ENCODE measurements at places on chromosomes 7 and 10. TPM values are rescaled to one million over a fixed set of nuclear protein-coding genes. Genes with fewer than 3 reads are reported as not detected.

MYL10 gene
- total RNA-seq = not detected

GIMAP5 gene
- total RNA-seq = 0.51 TPM

CCDC126 gene
- total RNA-seq = 10.3 TPM

- H3K27ac ChIP-seq = no peak overlapping the region
- H3K4me1 ChIP-seq = peaks cover 4% of the 10 kb centered on the region
- no peak overlapping the region for H3K4me3 ChIP-seq
- 0 out of 2 replicates have a peak, but pooled peaks cover 3% of the 10 kb centered on the region for H3K27me3 ChIP-seq
- no peak for DNase-seq
Measured at GRCh38 chr7:7104314-7104698, 78.0 kb upstream of the C1GALT1 start.

GRCh38 chr10:100923580-100923979, 10.8 kb downstream of the SLF2 start:
- H3K4me1 ChIP-seq = no peaks in the 10 kb centered on the region
- DNase-seq = no peak
- H3K27me3 ChIP-seq = no peaks in the 10 kb centered on the region
- peaks cover 62% of the 10 kb centered on the region for H3K36me3 ChIP-seq

- H3K27me3 ChIP-seq = no peaks in the 10 kb centered on the region
- H3K36me3 ChIP-seq = no peaks in the 10 kb centered on the region
- no peak for DNase-seq
- H3K4me1 ChIP-seq = no peaks in the 10 kb centered on the region
- H3K27ac ChIP-seq = no peak overlapping the region
- H3K4me3 ChIP-seq = no peak overlapping the region
Measured at GRCh38 chr10:1661859-1662437, 75.4 kb downstream of the ADARB2 start.

DNA sequence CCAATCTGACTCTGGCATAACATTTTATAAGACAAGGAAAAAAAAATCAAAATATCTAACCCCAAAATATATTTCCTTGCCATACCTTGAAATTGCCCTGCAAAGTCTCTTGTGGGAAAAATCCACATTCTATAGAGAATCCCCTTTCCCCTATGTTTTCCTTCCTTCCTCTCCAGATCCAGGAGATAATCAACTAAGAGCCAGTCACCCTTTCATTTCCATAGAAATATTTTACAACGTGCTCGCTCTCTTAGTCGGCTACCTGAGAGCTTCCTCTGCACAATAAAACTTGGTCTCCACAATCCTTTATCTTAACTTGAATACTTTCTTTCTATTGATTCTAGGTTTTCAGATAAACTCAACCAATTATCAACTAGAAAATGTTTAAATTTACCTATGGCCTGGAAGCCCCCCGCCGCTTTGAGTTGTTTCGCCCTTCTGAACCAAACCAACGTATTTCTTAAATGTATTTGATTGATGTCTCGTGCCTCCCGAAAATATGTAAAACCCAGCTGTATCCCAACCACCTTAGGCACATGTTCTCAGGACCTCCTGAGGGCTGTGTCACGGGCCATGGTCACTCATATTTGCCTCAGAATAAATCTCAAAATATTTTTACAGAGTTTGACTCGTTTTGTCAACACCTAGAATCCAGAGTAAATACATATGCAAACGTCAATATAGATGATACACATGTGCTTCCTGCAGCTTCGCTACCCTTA, 869 bp downstream of the PSAP start:
- peak overlapping the region; percentile 78 for H3K4me3 ChIP-seq
- peaks cover 46% of the 10 kb centered on the region for H3K4me1 ChIP-seq
- H3K27ac ChIP-seq = peak overlapping the region; percentile 96
- no peaks in the 10 kb centered on the region for H3K36me3 ChIP-seq
- no peak for DNase-seq
- no peaks in the 10 kb centered on the region for H3K27me3 ChIP-seq

DNA sequence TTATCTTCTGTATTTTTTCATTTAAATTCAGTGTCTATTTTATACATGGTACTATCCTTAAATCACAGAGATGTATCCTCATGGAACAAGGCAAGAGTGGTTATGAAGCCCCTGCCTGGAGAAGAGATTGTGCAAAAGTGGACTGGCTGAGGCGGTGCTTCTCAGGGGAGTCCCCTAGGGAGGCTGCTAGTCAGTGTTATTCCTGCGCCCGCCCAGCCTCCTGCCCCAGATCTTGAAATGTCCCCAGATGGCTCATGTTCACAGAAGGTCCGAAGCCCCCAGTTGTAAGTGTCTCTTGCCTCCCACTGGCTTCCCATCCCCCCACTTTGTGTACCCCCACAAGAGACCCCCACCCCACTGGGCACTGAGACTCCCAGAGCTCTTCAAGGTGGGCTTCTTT, 366.9 kb downstream of the TNS3 start:
- H3K27me3 ChIP-seq = peaks cover 14% of the 10 kb centered on the region
- no peak overlapping the region for H3K4me3 ChIP-seq
- no peaks in the 10 kb centered on the region for H3K36me3 ChIP-seq
- no peak overlapping the region for H3K27ac ChIP-seq
- DNase-seq = no peak
- H3K4me1 ChIP-seq = no peaks in the 10 kb centered on the region

- H3K4me1 ChIP-seq = no peaks in the 10 kb centered on the region
- no peak overlapping the region for H3K4me3 ChIP-seq
- no peaks in the 10 kb centered on the region for H3K36me3 ChIP-seq
- H3K27me3 ChIP-seq = no peaks in the 10 kb centered on the region
- no peak for DNase-seq
- H3K27ac ChIP-seq = no peak overlapping the region
Measured at GRCh38 chr10:7108141-7108540, 302.7 kb downstream of the SFMBT2 start.

DNA sequence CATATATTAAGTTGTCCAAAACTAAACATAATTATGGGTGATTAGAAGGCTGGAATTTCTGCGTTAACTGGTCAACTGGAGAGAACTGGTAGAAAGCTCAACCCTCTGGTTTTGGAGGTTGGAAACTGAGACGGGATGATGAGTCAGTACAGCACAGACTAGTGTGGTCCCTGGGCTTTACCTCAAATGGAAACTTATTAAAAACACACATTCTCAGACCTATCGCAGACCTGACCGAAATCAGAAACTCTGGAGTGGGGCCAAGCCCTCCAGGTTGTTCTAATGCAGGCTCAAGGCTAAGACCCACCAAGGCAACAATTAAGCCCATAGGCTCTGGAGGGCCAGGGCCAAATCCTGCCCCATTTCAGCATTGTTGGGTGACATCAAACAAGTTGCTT, 136.9 kb downstream of the KCNMA1 start:
- no peak for DNase-seq
- H3K27me3 ChIP-seq = no peaks in the 10 kb centered on the region
- H3K36me3 ChIP-seq = no peaks in the 10 kb centered on the region

GRCh38 chr10:129719889-129720590, 244.0 kb downstream of the EBF3 start:
- no peaks in the 10 kb centered on the region for H3K4me1 ChIP-seq
- H3K36me3 ChIP-seq = no peaks in the 10 kb centered on the region
- no peak overlapping the region for H3K27ac ChIP-seq
- no peak overlapping the region for H3K4me3 ChIP-seq
- no peaks in the 10 kb centered on the region for H3K27me3 ChIP-seq
- DNase-seq = no peak

DNA sequence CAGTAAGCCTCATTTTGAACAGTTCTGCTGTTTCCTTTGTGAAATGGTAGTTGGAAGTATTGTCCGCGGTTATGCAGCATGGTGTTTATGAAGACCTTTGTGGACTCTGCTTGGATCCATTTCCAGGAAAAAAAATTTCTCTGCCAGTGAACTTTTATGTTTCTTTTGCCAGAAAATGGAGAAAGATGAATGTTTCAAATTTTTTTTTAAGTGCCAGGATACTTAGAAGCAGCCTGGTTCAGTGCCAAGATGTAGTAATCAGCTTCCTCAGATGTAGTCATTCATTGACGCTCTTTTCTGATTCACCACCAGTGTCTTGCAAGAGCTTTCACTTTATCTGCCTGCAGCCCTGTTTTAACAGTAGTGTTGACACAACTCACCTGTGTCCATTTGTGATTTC, 258.2 kb downstream of the SDK1 start:
- peak; percentile 83 for DNase-seq
- H3K27me3 ChIP-seq = no peaks in the 10 kb centered on the region
- H3K4me1 ChIP-seq = peaks cover 24% of the 10 kb centered on the region
- H3K36me3 ChIP-seq = no peaks in the 10 kb centered on the region

DNA sequence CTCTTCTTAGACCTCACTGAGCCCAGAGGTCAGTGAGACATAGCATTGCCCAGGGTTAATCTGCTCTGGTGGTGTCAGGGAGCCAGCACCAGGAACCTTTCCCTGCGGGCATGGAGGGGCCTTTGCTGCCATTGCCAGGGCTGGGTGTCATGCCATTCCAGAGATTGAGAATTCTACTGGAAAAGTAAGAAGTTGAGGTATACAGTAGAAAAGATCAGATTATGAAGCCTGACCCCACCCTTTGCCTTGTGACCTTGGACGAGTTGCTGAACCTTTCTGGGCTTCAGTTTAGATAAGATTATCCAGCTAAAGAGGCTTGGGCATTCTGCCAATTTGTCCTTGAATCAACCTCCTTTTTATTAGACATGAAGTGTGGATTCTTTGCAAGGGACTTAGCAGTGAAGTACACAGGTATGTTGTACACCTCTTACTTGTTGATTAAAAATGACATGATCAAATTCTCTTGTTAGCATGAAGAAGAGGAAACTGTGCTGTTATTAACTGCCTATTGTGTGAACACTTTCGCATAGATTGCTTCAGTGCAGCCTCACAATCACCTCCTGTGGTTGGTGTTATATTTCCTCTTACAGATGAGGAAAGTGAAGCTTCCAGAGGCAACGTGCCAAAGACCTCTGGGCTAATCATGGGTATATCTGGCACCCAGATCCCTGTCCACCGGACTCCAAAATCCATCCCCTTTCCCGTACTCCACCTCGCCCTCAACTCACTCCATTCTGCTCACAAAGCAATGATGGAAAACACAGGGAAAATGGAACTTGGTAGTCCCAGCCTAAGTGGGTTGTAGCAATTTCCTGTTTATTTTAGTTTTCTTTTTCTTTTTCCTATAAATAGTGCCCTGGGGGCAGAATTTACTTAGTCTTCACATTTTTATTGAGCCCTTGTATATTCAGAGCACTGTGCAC, 151.3 kb downstream of the CAMK1D start:
- no peak overlapping the region for H3K4me3 ChIP-seq
- H3K27me3 ChIP-seq = no peaks in the 10 kb centered on the region
- H3K27ac ChIP-seq = no peak overlapping the region
- no peaks in the 10 kb centered on the region for H3K36me3 ChIP-seq
- no peak for DNase-seq
- no peaks in the 10 kb centered on the region for H3K4me1 ChIP-seq

DNA sequence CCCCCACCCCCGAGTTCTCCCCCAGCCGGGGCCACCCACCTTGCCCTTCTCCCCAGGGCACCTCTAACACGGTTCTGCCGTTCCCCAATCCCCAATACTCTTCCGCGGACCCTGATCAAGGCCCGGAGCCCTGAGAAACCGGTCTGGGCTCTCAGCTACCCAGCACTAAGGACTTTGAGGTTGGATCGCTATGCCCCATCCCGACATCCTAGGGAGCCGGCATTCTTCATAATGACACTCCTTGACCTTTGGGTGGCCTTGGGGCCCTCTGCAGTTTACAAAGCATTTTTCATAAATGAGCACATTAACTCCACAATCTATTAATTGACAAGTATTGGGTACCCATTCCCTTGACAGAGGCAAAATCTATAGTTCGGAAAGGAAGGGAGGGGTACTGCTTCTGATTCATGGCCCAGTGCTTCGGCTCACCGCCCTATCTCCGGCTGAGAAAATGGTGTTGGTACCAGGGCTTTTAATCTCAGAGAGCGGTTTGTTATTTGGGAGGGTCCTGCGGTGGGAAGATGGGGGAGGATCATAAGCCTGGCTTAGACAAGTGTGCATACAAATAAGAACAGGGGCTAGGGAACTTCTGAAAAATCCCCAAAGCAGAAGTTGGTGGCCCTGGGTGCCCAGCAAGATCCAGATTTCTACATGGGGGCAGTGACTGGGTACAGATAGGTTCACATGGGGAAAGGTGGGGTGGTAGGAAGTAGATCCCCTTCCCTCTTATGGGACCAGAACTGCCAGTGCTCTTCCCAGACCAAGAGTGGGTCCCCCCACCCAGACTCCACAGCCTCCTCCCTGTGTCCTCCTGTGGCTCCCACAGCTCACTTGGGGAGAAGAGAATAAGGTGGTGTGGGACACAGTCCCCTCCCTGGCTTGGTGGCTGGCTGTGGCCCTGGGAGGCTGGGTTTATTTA, 3.2 kb downstream of the IMPDH1 start:
- no peak for DNase-seq
- peak overlapping the region; percentile 34 for H3K27ac ChIP-seq
- H3K4me1 ChIP-seq = peaks cover 35% of the 10 kb centered on the region
- no peaks in the 10 kb centered on the region for H3K27me3 ChIP-seq
- H3K4me3 ChIP-seq = peak overlapping the region; percentile 62
- no peaks in the 10 kb centered on the region for H3K36me3 ChIP-seq

GRCh38 chr10:79331709-79332108, 15.6 kb upstream of the PPIF start:
- H3K4me1 ChIP-seq = no peaks in the 10 kb centered on the region
- no peak overlapping the region for H3K27ac ChIP-seq
- no peaks in the 10 kb centered on the region for H3K27me3 ChIP-seq
- no peaks in the 10 kb centered on the region for H3K36me3 ChIP-seq

- no peak overlapping the region for H3K4me3 ChIP-seq
- no peaks in the 10 kb centered on the region for H3K4me1 ChIP-seq
- H3K36me3 ChIP-seq = no peaks in the 10 kb centered on the region
- DNase-seq = no peak
Measured at GRCh38 chr7:98329100-98329790, 47.8 kb downstream of the BRI3 start.

- H3K4me1 ChIP-seq = no peaks in the 10 kb centered on the region
- no peak overlapping the region for H3K4me3 ChIP-seq
- H3K36me3 ChIP-seq = no peaks in the 10 kb centered on the region
- DNase-seq = no peak
- no peaks in the 10 kb centered on the region for H3K27me3 ChIP-seq
Measured at GRCh38 chr10:69718951-69719350, 82.8 kb upstream of the COL13A1 start.

All from Panc1 (cell line).